ENCODE measurements at places on chromosomes 6 and 20.
A peak's percentile ranks its signal among the peaks of the same experiment; 100 is the strongest.

- no peak for DNase-seq
Observed at GRCh38 chr6:45665859-45666258, 288.1 kb upstream of the SUPT3H start.

DNA sequence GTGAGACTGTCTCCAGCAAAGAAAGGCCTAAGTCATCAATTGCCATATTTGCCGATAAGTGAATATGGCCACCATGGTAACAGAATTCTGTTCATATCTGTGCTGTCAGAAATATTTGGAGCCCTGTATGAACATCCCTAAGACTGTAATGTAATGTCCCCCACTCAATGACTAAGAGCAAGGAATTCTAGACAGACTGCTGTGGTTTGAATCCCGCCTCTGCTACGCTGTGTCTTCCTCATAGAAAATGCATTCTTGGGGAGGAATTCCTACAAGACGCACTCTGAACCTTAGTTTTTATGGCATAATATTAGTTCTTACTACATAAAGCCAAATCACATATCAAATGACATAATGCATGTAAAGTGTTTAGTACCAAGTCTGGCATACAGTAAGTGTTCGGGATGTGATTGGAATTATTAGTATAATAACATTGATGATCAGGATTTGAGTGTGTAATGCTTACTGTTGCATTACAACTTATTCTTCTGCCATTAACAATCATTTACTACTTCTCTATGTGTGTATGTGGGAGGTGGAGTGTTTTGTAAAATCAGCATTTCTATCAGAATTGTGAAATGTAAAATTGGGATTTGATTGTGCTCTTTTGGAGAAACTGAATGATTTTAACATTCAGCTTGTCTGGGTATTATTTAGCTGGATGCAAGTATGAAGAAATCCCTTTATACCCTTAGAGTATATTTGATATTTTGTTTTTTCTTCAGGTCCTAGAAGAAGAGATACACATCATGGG is 103.0 kb downstream of the OLIG3 start:
- peak; percentile 43 for DNase-seq

- no peak for DNase-seq
Observed at GRCh38 chr6:18080544-18080943, 41.9 kb downstream of the NHLRC1 start.

DNA sequence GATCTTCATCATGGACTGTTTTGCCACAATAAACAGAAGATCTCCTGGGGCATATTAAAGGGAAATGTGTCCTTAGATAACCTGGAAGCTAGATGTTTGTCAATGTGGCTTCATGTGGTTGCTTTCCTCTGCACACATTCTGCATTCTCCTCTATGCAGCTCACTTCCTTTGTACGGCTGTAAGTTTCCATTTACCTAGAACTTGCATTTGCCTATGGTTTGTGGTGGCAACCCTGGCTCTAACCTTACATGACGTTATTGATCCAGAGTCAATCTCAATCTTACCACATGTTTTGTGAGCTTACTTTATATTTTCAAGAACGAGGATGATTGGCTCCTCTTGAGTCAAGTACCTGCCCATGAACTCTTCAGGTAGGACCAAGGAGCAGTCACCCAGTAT is 863.1 kb downstream of the MAFB start:
- no peak for DNase-seq

DNA sequence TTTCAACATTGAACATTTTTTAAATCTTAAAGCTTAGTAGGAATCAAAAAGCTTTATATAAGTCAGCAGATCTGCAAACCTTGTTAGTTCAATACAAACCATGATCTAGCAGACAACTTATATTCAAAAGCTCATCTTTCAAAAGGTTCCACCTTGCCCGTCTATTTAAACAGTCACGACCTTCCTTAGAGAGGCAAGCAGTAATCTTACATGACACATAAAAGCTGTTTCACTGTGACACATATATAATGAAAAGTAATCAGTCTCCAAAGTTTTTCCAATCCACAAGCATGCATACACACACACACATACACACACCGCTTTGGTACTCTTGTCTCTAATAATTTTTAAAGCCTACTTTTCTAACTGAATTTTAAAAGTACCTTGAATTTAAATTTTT is 12.9 kb downstream of the SOD2 start:
- DNase-seq: no peak

- no peak for DNase-seq
Observed at GRCh38 chr6:32092760-32093497, 16.2 kb downstream of the TNXB start.

DNA sequence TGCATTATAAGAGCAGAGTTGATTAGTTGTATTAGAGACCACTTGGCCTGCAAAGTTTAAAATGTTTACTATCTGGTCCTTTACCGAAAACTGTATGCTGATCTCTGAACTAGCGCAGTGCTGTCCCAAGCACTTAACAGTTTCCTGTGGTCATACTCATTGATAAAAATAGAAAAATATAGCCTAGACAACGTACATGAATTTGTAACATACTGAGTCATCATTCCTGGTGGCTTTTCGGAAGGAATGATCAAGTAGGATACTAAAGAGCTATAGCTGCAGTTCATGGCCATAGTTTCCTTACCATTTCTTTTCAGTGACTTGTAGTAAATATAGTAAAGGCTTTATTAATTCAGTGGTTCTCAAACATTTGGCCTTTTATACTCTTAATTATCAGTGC is 18.4 kb downstream of the TTK start:
- DNase-seq: no peak

DNA sequence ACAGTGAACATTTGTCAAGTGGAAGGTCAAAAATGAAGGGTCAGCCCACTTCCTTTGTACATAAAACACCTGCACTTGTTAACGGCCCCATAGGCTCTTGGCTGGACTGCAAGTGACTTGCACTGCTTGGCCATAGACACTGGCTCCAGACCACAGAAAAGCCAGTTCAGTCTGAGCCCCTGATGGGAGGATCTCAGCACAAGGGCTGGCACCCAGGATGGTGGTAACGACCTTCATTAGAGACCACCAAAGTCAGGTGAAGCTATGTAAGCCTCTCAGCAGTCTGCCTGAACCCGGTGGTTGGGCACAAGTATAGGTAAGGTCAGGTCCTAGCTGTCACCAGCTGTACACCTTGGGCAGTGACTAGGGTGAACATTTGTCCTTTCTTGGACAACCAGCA is 16.1 kb downstream of the PLAGL2 start:
- no peak for DNase-seq

DNA sequence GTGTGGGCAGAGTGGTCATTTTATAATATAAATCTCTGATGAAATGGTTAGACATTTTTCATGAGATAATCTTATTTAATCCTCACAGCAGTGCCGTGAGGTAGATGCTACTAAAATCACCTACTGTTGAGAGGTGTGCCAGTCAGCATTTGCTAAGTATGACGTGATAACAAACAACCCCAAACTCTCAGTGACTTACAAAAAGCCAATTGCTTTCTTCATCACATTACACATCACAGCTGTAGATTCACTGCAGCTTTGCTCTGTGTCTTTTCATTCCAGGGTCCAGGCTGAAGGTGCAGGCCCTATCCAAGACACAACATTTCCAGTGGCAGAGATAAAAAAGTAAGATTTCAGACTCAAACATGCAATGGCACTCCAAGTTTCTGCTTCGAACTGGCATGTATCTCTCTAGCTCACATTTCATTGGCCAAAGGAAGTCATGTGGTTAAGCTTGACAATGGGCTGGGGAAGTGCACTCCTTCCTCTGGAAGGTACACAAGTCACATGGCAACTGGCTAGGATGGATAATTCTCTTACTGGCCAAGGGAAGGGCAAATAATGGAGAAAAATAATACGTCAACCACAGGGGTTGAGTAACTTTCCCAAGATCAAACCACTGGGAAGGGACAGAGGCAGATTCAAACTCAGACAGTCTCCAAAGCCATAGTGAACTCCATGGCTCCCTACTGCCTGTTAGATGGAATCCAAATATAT is 69.5 kb upstream of the EPB41L1 start:
- peak; percentile 80 for DNase-seq

GRCh38 chr20:34693414-34693813 is 10.7 kb upstream of the TP53INP2 start:
- no peak for DNase-seq

DNA sequence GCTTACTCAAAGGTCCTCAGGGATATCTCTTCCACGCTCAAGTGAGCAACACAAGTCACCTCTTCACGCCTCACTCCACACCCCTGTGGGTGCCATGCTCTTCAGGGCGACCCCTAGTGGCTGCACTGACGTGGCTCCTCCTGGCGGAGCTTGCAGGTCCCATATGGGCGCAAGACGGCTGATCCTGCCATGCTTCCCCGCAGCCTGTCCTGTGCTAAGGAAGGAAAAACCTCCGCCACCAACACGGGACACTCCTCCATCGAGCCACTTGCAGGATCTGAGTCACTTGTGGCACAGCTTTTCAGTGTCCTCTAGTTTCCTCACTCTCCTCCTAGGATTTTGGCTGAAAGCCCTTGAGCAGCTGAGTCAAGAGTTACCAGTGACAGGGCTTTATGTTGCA is 90.7 kb downstream of the KHDC1L start:
- DNase-seq: no peak

DNA sequence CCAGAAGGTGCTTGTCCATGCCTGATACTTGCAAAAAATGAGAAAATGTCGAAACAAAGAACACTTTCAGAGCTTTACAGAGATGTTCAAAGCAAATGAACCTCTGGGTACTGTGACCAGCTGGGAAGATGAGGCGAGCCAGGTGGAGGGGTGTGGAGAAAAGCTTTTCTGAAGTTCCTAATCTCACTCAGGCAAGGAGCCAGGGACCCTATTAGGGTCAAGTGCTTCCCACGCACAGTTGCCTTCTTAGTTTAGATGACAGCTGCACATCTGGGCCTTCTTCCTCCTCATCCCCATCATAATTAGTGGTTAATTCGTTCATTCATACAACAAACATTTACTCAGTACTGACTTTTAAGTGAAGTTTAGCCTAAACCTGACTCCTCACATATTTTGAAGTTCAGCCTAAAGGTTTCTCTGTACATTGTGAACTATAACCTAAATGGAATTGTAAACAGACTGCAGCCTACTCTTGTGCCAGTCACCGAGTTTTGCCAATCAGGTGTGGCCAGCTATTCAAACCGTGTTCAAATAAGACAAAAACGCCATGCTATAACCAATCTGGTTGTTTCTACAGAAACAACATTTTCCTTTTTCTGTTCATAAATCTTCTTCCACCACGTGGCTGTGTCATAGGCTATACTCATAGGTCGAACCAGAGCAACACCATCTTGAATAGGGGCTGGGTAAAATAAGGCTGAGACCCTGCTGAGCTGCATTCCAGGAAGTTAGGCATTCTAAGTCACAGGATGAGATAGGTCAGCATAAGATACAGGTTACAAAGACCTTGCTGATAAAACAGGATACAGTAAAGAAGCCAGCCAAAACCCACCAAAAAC is 19.3 kb upstream of the AHCY start:
- no peak for DNase-seq

GRCh38 chr6:15962449-15962764 is 166.5 kb upstream of the MYLIP start:
- no peak for DNase-seq

DNA sequence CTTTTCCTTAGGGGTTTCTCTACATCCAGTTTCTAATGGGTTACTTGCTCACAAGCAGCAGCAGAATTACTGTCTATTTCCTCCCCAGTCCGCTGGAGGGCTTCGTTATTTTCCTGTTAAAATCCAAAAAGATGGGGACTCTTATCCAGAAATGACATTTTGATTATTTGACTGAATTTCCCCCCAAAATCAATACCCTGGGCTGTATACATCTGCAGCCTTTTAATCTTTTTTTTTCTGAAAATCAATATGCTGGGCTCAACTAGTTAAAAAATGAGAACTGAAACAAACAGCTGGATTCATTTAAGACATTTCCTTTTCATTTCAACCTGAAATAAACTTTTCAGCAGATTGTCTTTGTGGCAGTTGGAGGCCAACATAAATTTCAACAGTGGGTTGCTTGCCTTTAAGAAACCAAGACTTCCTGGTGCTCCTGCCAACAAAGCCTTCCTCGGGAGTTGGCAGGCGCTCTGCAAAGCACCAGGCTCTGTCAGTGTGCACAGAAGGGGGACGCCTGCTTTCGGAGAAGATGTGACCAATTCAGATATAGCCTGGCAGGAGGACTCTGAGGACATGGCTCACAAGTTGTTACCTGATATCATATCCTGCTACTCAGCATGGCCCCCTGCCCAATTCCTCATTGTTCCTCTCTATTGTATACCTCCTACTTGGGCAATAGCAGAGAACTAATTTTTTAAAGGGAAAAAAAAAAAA is 204.7 kb upstream of the ARG1 start:
- peak; percentile 11 for DNase-seq

GRCh38 chr6:52104979-52105378 is 17.6 kb upstream of the PKHD1 start:
- no peak for DNase-seq

- peak; percentile 73 for DNase-seq
Observed at GRCh38 chr20:48822879-48823385, 4.9 kb downstream of the PREX1 start.

DNA sequence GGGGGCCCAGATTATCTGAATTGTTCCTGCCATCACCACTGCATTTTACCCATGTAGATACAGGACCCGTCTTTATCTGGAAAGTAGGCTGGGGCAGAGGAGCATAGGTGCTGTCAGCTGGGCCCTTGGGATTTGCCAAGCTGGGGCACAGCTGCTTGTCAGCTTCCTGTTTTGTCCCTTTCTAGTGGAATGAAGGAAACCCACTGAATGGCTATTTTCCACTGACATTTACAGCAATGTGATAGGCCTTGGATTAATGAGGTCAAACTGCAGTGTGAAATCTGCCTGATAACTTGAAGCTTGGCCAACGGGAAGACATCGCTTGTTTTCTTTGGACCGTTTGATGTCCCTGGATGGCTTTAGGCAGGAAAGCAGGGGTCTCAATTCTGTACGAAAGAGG is 6.7 kb downstream of the PPP1R16B start:
- peak; percentile 23 for DNase-seq

- DNase-seq: no peak
Observed at GRCh38 chr20:33825340-33826269, 14.5 kb downstream of the CHMP4B start.

DNA sequence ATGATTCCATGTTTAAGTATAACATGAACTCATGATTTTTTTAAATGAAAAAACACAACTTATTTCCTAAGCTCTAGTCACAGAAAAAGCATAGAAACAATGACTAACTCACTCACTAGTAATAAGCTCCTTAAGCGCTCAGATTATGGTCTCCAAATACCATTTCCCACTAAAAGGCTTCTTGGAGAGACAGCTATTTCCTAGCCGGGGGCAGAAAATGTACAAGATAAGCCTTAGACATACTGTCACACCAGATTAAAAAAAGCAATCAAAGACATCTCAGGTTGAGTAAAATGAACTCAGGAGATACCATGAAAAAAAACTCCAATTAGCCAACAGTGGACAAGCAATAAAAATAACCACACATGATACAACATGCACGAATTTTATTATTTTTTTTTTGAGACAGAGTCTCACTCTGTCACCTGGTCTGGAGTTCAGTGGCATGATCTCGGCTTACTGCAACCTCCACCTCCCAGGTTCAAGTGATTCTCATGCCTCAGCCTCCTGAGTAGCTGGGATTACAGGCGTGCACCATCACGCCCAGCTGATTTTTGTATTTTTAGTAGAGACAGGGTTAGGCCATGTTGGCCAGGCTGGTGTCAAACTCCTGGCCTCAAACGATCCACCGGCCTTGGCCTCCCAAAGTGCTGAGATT is 14.9 kb downstream of the SRPK1 start:
- DNase-seq: no peak

GRCh38 chr20:17594443-17594842 is 24.6 kb downstream of the DSTN start:
- no peak for DNase-seq
